Activated CD8-positive, alpha-beta T cell treated with anti-CD3 and anti-CD28 coated beads for 36 hours (primary cell): ENCODE measurements at places on chromosomes 4 and X.

DNA sequence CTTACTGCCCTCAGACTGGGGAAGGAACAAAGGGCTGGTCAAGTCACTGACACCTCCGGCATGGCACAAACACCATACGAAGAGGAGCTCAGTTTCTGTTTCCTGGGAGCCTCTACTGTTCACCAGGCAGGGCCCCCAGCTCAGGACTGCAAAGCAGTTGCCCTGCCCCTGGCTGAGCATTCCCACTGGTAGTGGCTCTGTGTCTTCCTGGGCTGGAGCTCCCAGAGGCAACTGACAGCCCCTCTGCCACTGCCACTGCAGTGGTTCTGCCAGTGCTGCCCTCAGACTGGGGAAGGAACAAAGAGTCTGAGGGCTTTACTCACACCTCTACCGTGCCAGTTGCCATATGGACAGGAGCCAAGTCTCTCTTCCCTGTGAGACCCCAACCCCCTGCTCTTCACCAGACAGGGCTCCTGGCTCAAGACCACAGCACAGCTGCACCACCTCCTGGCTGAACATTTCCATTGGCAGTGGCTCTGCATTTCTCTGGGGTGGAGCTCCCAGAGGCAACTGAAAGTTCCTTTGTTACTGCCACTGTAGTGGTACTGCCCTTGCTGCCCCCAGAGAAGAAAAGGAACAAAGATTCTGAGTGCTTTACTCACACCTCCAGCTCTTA lies 67.9 kb downstream of the SMARCA5 start:
- DNase-seq = no peak

DNA sequence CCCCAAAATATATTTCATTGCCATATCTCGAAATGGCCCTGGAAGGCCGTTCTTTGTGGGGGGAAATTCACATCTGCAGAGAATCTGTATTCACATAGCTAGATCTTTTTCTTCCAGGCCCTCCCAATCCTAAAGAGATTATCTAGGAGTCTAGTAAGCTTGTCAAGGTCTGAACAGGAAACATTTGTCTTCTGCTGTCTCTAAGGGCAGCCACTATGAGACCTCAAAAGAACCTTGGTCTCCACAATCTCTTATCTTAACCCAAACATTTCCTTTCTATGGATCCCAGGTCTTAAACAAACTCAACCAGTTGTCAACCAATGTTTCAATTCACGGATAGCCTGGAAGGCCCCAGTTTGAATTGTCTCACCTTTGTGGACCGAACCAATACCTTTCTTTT lies 45.0 kb downstream of the CRLF2 start:
- no peak for DNase-seq

DNA sequence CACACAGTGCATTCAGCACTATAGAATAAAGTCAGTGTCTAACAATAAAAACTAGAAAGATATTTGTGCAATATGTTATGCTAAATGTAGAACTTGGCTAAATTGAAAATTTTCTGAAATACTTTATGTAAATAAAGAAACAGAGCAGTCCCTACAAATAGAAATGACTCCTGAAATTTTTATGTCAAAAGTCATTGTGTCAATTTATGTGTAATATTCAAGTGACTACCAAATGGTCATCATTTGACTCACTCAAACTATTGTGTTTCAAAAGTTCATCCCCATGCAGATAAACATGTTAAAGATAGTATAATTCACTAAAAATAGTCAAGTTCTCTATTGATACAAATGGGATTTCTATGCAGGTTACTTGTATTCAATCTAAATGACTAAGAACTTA lies 17.9 kb downstream of the LRBA start:
- DNase-seq = no peak

DNA sequence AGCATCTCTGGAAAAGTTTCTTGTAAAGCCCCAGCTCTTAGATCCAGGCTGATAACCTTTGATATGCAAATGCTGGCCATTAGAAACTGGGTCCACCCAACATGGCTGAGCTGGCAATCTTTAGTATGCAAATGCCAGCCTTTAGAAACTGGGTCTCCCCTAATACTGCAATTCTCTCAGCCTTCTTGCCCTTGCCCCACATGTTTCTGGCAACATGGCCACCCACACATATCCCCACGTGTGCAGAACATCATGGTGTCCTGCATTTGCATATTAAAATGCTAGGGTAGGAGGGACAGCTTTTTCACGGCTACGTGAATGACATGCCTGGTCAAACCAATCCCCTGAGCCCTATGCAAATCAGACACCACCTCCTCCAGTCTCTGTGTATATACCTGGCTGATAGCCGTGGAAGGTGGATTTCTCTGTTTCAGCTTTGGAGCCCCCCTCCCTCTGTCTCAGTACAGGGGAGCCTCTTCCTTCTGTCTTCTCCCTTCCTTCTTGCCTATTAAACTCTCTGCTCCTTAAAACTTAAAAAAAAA lies 344.0 kb upstream of the NWD2 start:
- DNase-seq = no peak

DNA sequence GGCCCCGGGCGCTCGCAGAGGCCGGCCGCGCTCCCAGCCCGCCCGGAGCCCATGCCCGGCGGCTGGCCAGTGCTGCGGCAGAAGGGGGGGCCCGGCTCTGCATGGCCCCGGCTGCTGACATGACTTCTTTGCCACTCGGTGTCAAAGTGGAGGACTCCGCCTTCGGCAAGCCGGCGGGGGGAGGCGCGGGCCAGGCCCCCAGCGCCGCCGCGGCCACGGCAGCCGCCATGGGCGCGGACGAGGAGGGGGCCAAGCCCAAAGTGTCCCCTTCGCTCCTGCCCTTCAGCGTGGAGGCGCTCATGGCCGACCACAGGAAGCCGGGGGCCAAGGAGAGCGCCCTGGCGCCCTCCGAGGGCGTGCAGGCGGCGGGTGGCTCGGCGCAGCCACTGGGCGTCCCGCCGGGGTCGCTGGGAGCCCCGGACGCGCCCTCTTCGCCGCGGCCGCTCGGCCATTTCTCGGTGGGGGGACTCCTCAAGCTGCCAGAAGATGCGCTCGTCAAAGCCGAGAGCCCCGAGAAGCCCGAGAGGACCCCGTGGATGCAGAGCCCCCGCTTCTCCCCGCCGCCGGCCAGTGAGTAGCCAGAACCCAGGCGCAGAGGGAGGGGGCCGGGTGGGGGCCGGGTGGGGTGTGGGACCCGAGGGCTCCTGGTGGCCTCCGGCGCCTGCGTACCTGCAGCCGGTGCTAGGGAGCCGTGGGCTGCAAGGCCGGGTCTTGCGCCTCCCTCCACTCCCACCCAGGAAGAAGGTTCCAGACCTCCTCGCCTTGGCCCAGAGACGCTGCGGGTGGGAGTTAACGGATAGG lies 534 bp downstream of the MSX1 start:
- DNase-seq = no peak

DNA sequence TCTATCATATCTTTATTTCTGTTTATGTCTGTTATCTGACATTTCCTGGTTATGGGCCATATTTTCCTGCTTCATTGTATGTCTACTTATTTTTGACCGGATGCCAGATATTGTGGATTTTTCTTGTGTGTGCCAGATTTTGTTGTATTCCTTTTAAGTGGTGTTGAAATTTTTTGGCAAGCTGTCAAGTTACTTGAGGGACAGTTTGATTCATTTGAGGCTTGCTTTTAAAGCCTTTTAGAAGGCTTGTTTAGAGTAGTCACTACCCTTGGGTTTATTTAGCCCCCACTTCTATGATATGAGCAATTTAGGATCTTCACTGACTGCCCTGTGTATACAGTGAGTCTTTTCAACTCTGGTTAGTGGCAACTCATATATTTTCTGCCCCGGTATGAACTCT lies 29.2 kb upstream of the NPY2R start:
- no peak for DNase-seq
